8988T (cell line): ENCODE measurements at places on chromosomes 12 and 14.

DNA sequence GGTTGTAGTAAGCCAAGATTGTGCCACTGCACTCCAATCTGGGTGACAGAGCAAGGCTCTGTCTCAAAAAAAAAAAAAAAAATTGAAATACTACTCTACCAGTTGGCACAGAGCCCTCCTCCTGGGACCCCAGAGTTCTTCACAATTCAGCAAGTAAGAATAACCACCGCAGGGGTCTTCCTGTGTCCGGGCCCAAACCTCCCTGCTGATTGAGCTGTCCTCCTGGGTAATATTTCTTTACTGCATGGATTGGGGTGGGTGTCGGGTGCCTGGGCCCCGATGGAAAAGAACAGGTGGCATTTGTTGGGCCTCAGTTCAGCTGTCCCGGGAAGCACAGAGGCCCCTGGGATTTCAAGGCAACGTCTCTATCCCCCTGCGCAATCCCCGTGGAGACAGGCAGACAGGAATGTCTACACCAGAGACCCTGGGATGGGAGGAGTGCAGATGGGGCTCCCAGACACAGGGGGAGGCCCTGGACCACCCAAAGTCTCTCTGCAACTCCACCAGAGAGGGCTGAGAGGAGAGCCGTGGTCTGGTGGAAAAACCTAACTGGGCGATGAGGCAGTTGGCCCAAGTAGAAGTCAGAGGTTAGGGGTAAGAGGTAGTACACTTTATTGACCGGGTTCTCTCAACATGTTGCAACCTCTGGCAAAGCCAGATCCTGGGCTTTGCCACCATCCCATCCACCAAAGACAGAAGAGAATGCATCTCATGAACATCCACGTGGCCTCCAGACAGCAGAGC lies 32.7 kb upstream of the VPS37B start:
- no peak for DNase-seq

DNA sequence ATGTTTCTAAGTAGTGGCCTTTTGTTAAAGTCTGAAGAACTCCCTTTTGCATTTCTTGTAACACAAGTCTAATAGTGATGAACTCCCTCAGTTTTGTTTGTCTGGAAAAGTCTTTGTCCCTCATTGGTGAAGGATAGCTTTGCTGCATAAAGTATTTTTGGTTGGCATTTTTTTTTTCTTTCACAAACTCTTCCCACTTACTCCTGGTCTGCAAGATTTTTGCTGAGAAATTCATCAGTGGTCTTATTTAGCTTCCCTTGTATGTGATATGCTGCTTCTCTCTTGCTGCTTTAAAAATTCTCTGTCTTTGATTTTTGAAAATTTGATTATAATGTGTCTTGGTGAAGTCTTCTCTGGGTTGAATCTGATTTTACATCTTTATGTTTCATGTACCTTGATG lies 22.7 kb downstream of the TRMT5 start:
- no peak for DNase-seq

- no peak for DNase-seq
Measured at GRCh38 chr12:12451098-12451497, 94.2 kb downstream of the BORCS5 start.

DNA sequence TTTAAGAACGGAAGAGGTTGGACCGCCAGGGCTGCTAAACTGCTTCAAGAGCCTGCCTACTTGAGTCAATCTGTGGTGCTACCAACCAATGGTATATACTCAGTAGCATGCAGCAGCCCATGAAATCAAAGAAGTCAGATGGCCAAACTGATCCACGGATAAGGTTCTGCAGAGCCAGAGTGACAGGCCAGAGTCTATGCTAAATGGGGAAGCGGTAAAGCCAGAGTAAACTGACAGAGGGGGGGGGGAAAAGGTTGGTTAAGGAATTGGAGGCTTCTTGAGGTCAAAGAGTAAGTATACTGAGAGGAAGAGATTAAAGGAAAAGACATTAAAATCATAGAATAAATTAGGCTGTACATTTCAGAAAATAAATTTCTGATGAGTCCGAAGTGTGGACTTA lies 15.4 kb upstream of the SLC6A13 start:
- DNase-seq = no peak

- no peak for DNase-seq
Measured at GRCh38 chr14:81105378-81105777, 115.4 kb downstream of the GTF2A1 start.

GRCh38 chr14:55430024-55430690 lies 10.3 kb downstream of the TBPL2 start:
- peak; percentile 37 for DNase-seq

DNA sequence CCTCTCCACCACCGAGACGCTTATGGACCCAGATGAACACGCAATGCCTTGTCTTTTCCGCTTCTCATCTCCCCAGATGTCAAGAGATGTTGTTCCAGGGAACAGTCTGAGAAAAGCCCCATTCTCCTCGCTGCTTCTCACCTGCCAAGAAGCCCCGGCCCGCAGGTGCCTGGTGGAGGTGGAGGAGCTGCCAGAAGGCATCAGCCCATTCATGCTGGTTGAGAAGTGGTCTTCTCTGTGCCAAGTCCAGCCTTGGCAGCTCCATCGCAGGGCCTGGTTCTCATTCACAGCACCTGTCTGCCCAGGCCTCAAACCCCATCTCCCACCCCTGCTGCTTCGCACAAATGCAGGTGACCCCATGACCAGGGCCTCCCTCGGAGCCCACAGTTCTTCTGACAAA lies 42.3 kb upstream of the TMEM263 start:
- no peak for DNase-seq

- DNase-seq = no peak
Measured at GRCh38 chr12:117294189-117294603, 67.2 kb downstream of the NOS1 start.

DNA sequence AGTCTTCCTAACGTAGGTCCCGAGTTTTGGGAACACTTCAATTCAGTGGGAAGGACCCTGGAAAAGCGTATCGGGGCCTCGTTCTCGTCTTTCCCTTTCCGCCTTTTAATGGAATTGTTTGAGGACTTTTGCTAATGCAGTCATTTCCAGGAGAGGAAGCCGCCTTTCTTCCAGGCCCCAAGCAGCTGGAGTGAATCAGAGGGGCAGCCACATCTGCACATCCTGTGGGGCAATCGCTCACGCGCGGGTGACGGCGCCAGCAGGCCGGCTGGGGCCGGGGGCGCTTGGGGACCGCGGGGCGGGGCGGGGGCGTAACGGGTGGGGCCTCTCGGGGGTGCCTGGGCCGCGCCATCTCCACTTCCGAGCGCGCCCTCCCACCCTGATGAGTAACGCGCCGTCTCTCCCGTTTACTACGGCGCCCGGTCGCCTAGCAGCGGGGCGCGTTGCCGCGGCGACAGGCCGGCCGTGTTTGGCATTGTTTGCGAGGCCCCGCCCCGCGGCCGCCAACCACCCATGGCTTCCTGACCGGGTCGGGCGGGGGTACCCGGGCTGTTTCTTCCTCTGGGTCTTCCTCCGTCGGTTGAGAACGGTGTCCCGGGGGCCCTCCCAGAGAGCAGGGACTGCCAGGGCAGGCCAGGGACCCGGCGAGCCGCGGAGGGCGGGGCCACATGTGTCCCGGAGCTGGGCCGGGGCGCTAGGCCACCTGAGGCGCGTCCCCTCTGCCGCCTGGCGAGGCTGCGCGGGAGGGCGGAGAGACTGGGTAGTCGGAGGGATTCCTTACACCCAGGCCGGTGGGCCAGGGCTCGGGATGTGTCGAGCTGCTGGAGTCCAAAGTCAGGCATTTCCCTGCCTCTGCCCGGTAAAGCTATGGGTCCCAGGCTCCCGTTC lies 2.3 kb downstream of the GSG1 start:
- DNase-seq = peak; percentile 62

DNA sequence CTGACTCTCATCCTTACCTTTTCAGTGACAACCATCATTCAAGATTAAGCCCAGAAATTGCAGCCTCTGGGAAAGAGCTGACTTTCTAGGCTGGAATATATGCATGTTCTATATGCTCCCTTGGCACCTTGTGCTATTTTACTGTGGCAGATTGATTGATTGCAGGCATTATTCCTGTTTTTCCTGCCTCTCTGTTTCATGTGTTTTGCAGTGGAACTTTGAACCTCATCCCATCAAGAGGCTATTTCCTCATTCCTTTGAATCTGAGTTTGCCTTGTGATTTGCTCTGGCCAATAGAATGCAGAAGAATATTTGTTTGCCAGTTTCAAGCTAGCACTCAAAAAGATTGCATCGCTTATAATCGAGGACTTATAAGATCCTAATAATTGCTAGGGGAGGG lies 174.8 kb upstream of the DCN start:
- no peak for DNase-seq

- no peak for DNase-seq
Measured at GRCh38 chr14:97029800-97030199, 232.6 kb downstream of the VRK1 start.

GRCh38 chr12:132501204-132501940 lies 11.4 kb downstream of the FBRSL1 start:
- DNase-seq = no peak

DNA sequence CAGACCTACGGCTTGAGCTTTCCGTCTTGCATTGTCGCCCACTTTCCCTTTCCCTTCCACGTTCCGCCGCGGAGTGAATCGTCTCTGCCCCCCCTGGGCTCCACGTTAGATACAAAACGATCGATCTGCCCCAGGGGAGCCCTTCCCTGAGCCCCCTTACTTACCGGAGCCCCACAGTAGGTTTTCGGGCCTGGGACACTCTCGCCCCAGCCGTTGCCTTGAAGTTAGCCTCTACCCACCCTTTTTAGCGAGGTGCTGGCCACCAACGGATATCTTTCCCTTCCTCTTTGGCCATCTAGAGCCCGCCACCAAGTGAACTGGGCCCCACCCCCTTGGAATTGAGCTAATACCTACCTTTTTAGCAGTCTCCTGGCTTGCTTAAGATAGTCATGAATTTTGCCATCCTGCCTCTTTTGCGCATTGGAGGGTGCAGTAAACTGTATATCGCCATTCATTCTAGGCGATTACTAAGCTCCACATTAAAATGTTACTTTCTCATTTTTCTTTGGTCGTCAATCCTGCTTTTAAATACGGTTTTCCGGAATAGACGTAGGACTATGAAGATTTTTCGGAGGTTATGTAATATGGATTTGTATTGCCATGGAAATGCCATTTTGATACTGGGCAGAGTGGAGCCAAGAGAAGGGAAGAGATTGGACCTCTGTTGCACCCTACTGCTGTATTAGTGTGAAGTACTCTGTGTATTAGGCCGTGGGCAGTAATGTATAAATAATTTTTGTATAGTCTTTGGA lies 764 bp downstream of the RBM25 start:
- DNase-seq = no peak

GRCh38 chr14:95460647-95461478 lies 55.6 kb downstream of the SYNE3 start:
- peak; percentile 47 for DNase-seq

- DNase-seq = no peak
Measured at GRCh38 chr12:121927813-121928212, 9.4 kb downstream of the CFAP251 start.

- no peak for DNase-seq
Measured at GRCh38 chr14:34241185-34241711, 220.8 kb downstream of the SPTSSA start.

DNA sequence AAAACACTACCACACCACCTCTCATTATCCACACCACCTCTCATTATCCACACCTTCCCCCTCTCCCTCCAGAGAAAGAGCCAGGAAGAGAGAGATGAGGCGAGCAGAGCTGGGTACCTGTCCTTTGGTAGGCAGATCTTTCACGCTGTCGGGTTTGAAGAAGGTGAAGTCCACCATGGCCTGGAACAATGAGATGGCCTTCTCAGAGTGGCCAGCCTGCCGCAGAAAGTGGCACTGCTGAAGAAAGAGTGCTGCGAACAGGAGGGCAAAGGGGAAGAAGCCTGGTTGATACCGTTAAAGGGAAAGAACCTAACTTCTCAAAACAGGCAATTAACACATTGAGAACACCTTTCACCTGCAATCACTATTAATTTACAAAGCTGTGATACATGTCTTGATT lies 30.6 kb downstream of the NRDE2 start:
- DNase-seq = no peak

- no peak for DNase-seq
Measured at GRCh38 chr12:53265783-53266182, 2.3 kb upstream of the ESPL1 start.

DNA sequence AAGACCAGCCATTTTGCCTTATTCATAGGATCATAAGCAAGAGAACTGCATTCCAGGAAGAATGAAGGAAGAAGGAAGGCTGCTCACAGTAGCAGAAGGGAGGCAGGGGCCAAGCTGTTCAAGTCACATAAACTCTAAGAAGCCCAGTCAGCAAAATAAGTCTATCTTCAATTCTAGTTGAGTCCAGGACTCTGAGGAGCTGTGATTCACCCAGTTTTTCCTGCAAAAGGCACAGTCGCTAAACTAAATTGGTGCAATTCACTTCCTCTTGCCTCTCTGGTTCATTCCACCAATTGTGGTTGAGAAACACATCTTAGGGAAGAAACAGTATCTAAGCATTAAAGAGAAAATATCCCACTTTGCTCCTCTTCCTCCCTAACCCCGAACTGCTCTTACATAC lies 9.8 kb downstream of the ZNF641 start:
- DNase-seq = no peak

GRCh38 chr12:12019881-12020280 lies 50.9 kb upstream of the BCL2L14 start:
- no peak for DNase-seq

GRCh38 chr12:130345292-130345691 lies 7.6 kb downstream of the PIWIL1 start:
- no peak for DNase-seq

- DNase-seq = no peak
Measured at GRCh38 chr12:130555221-130555620, 160.9 kb downstream of the RIMBP2 start.

DNA sequence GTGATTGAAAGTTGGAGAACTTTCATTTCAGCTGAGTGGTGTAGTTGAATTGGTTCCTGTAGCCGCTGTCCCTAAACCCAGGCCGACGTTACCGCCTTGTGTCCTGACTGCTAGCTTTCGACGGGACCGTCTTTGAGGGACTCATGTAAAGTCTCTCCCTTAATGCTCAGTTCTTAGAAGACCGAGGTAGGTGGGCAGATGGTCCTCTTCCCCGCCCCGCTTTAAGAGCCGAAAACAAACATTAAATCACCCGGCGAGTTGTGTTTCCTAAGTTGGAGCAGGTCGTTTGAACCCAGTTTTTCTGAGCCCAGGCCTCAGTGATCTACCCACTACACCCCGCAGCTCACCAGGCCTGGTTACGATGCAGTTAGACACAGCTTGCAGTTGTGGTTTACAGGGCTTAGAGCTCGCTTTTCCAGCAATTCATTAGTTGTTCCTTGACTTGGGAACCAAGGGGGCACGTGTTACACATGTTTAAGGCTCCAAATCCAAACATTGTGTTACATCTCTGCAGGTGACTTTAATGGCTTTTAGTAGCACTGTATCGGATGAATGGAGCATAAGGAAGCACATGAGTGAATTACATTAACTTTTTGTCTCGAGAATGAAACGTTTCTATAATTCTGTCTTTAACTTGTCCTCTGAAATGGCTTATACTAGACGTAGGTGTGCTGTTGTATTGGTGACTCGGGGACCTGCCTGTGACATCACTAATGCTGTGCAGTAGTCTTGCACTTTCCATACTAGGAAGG lies 790 bp downstream of the NEDD1 start:
- no peak for DNase-seq

DNA sequence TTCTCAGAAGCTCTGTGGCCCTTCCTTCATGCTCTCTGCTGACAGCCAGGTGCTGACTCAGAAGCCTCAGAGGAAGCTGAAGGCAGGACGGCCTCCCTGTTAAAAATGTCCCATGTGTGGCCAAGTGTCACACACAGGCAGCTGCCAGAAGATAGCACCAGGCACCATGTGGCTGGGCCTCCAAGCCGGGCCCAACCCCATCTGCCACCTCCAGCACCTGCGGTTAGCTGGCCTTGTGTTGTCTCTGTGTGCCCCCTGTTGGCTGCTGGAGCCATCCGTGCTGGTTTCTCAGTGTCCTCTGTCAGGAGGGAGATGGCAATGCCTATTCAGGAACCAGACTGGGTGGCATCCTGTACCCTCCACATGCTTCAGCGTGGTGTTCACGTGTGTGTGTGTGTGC lies 63.2 kb downstream of the TSPAN11 start:
- DNase-seq = peak; percentile 94
